ENCODE measurements at places on chromosomes 1 and 21.

DNA sequence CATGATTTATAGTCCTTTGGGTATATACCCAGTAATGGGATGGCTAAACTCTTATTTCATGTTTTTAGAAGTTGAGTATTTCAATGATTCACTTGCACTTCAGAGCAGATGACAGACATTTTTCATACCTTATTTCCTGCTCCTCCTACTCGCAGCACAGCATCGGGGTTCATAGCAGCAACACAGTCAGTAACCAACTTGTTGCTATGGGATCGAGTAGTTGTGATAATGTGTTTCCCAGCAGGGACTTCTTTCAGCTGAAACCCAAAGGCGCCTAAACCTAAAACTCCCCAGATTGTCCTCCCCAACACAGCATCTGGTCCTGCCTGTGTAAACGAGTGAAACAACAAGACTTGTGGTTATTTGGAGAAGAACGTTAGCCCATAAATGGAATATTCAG, 16.3 kb upstream of the EPRS1 start:
- no peak for DNase-seq

- no peak for DNase-seq
These were observed 9.2 kb upstream of the CHIA start for GRCh38 chr1:111281411-111281810.

DNA sequence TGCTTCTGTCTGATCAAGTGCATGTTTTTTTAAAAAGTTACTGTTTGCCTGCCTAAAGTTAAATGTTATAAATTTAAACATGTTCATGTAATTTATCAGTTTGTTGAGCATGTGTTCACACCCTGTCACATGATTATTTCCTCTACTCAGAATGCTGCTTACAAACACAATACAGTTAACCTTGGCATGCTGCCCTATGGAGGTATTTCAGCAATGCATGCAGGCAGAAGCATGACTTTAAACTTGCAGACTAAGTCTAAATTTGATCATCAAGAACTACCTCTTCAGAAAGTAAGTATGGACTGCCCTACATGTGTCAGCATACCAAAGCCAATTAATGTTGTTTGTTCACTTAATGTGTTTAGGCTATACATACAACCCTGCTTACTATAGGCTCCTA, 161.6 kb downstream of the LRRC40 start:
- DNase-seq, result no peak

GRCh38 chr1:30615076-30615795, 108.1 kb downstream of the MATN1 start:
- no peak for DNase-seq

GRCh38 chr1:110540891-110541685, 22.1 kb upstream of the KCNA10 start:
- no peak for DNase-seq

- DNase-seq, result no peak
These were observed 134.0 kb downstream of the CLEC20A start for GRCh38 chr1:178362747-178363146.
